GM23248 (cell line): ENCODE measurements at places on chromosomes 6 and 20. TPM values are rescaled to one million over a fixed set of nuclear protein-coding genes. Genes with fewer than 3 reads are reported as not detected.

Gene MACROD2
- 1.1 and 3.3 TPM in 2 replicates for total RNA-seq

Gene SLC22A2
- not detected in 2 replicates for total RNA-seq

Gene DCDC2
- not detected in 2 replicates for total RNA-seq

Gene LINC00237
- total RNA-seq: not detected in 2 replicates

Gene PSMB1
- 247 and 261 TPM in 2 replicates for total RNA-seq
